ENCODE measurements at places on chromosomes 16 and 17.

GRCh38 chr17:7205561-7205960, 14.1 kb downstream of the DLG4 start:
- DNase-seq = no peak

DNA sequence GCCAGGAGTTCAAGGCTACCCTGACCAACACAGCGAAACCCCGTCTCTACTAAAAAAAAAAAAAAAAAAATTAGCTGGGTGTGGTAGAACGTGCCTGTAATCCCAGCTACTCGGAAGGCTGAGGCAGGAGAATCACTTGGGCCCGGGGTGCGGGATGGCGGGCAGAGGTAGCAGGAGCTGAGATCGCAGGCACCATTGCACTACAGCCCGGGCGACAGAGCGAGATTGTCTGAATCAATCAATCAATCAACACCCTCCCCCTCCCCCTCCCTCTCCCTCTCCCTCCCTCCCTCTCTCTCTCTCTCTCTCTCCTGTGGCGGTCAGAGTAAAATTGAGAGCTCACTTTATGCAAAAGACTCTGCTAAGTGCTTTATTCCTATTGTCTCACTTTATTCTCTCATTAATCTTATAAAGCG, 1.2 kb downstream of the HSDL1 start:
- no peak for DNase-seq

DNA sequence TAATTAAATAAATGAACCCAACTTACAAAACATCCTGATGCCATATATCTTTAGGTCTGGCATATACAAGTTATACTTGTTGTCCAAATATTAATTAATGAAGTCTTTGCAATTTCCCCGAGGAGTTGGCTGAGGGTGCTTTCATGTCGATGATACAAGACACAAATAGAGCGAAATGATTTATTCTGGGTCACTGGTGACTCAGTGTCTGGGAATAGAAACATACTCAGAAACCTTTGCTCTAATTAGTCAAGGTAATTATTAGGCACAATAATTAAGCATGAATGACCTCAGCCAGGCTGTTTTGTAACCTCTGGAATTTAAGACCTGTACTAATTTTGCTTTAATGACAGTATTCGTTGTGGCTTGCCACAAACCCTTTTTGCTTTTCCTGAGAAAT, 37.0 kb upstream of the HAPSTR1 start:
- DNase-seq = no peak

DNA sequence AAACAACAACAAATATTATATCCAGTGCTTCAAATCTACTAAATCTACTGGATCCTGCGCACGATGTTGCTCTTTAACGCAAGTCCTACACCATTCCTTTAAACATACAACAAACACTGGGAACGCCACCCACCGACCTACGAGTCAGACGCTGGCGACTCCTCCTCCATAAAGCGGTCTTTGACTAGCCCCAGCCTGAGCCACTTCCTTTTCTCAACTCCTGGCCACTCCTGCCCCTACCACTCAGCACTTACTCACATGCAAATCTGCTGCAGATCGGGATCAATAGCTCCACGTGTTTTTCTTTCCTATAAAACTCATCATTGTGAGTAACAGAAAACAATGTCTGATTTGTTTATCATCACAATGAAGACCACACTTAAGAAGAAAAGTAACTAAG, 32.8 kb upstream of the MNT start:
- DNase-seq = no peak

DNA sequence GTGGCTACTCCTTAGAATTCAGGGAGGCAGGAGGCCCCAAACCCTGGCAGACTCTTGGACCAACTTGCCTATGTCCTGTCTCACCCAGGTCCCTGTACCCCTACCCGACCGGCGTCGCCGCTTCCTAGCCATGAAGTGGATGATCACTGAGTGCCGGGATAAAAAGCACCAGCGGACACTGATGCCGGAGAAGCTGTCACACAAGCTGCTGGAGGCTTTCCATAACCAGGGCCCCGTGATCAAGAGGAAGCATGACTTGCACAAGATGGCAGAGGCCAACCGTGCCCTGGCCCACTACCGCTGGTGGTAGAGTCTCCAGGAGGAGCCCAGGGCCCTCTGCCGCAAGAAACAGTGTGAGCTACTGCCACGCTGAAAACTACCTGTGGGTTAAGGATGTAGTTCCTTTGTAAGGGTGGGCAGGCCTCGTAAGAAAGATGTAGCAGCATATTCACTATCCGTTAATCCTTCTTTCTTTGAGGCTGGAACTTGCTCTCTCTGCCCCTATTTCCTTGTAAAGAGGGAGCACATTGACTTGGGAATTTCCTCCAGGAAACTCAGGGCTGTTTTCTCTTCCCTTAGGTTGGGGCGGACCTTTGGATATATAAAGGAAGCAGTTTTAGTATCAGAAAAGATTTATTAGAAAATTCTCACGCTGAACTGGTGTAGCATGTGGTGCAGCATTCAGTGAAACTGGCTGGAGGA, 4.1 kb downstream of the MRPS7 start:
- DNase-seq = no peak

- peak; percentile 15 for DNase-seq
Measured at GRCh38 chr17:32882734-32883133, 5.8 kb upstream of the MYO1D start.

- DNase-seq = no peak
Measured at GRCh38 chr16:90020260-90020837, 1.1 kb upstream of the DBNDD1 start.

- DNase-seq = no peak
Measured at GRCh38 chr16:25996052-25996451, 304.3 kb downstream of the HS3ST4 start.

- no peak for DNase-seq
Measured at GRCh38 chr17:37100231-37100630, 151.5 kb downstream of the AATF start.

GRCh38 chr16:3665508-3665907, 11.0 kb downstream of the DNASE1 start:
- no peak for DNase-seq

- peak; percentile 98 for DNase-seq
Measured at GRCh38 chr16:589658-590187, at the start of gene RAB40C. TSS of gene RAB40C (plus strand) at chr16:590066. CDS start at chr16:590292, 226 bp downstream.

DNA sequence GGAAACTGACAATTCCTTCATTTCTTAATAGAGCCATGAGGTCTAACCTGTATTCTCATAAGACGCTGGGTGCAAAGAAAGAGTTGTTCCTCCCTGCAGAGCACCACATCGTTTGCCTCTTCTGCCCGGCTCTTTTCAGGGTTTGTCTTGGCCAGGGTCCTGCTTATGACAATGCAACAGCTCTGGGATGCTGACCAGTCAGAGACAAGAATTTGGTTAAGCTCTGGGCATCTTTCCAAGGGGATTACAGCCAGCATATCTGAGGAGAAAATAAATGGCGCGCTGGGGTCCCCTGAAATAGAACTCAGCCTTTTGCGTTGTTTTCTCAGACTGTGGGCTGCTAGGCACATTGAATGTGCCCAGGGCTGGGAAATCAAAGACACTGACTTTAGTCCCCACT, 128.6 kb downstream of the SHISA6 start:
- DNase-seq = no peak

GRCh38 chr17:4706121-4706520, 2.2 kb upstream of the PELP1 start:
- DNase-seq = no peak

DNA sequence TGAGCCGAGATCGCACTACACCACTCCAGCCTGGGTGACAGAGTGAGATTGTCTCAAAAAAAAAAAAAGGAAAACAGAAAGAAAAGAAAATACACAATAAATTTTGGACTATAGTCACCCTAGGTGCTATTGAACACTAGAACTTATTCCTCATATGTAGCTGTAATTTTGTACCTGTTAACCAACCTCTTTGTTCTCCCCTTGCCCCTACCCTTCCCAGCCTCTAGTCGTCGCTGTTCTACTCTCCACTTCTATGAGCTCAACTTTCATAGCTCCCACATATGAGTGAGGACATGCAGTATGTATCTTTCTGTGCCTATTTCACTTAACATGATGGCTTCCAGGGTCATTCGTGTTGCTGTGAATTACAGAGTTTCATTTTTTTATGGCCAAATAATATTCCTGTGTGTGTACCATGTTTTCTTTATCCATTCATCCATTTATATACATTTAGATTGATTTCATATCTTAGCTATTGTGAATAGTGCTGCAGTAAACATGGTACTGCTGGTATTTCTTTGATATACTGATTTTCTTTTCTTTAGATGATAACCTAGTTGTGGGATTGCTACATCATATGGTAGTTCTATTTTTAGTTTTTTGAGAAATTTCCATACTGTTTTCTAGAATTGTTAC, 28.3 kb downstream of the VPS35L start:
- DNase-seq = no peak

GRCh38 chr16:80573700-80574120, 32.9 kb downstream of the DYNLRB2 start:
- no peak for DNase-seq

DNA sequence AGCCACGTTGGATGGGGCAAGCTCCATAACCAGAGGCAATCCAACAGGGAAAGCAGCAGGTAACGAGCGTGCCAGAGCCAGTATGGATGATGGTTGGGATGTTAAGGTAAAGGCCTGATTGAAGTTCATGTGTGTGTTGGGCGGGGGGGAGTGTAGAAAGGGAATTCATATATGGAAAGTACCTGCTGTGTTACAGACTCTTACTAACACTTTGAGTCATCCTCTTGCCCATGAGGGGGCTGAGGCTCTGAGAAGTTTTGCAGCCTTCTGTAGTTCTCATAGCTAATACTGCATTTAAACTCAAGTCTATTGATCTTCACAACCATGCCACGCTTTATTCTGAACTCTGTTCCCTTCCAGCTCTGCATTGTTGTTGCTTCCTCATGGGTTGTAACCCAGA, 28.5 kb downstream of the SYCE1L start:
- no peak for DNase-seq

- no peak for DNase-seq
Measured at GRCh38 chr17:38343608-38344419, at the start of gene GPR179. TSS of gene GPR179 (minus strand) at chr17:38343956. CDS start at chr17:38343789, 167 bp downstream.

GRCh38 chr17:43945074-43945829, 3.0 kb upstream of the PPY start:
- DNase-seq = no peak

DNA sequence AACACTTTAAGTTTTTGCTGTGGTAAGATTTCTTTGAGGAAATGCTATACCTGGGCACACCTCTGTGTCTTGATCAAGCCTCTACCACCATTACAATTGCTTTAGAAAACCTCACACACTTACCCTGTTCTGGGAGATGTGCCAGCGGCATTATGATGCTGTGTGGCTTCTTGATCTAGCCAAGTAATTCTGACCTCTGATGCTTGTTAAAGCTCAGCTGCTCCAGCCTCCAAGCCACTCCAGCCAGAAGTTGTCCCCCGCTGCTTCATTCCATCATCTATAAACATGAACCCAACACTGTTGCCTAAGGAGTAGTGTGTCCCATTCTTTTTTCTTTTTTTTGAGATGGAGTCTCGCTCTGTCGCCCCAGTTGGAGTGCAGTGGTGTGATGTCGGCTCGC, 60.1 kb downstream of the CYLD start:
- DNase-seq = no peak

DNA sequence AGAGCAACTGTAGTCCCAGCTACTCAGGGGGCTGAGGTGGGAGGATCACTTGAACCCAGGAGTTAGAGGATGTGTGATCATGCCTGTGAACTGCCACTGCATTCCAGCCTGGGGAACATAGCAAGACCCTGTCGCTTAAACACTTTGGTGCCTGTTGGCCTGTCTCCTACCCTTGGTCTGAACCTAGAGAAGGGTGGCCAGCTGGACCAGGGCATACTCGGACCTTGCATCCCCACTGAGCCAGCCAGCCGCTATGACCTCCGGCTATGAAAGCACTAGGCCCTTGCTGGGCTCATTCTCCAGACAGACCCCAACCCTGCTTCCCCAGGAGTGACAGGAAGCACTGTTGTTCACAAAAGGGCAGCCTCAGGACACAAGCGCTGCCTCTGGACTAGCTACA, 4.6 kb downstream of the IFT20 start:
- DNase-seq = no peak

- no peak for DNase-seq
Measured at GRCh38 chr16:12723681-12724080, 80.0 kb downstream of the CPPED1 start.

- no peak for DNase-seq
Measured at GRCh38 chr17:15432807-15433611, 34.4 kb downstream of the CDRT4 start.

DNA sequence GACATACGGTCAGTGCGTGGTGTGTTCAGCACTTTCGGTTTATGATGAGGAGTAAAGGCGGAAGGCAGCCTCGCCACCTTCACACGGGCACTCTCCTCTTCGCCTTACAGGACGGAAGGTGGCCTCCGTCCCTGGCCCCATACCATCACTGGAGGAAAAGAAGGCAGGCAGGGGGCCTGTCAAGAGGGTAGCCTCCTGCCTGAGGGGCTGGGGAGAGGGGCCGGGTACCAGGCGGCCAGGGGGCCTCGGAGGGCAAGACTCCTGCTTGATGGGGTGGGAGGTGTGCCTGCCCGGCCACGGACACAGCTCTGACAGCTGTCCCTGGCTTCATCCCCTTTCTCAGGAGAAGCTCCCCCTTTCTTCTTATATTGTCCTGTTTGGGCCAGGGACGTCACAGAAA, 15.6 kb upstream of the SLC38A8 start:
- DNase-seq = no peak

GRCh38 chr17:49000943-49001342, 3.8 kb downstream of the IGF2BP1 start:
- DNase-seq = no peak

- DNase-seq = no peak
Measured at GRCh38 chr16:78473031-78473699, 373.7 kb downstream of the WWOX start.

GRCh38 chr16:58266336-58266735, 28.5 kb downstream of the PRSS54 start:
- no peak for DNase-seq

DNA sequence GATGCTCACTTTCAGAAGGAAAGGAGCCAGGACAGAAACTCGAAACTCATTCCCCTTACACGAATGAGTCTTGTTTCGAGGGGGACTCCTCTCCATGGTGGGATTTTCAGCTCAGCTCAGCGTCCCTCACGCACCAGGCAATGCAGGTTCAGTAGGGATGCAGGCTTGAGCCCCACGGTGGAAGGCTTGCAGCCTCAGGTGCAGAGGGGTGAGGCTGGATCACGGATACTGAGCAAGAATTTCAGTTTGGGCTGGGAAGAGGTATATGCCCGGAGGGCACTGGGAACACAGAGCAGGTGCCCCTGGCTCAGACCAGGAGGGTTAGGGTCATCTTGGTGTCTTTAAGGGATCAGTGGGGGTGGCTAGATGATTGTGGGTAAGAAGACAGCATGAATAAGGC, 344.9 kb upstream of the TNRC6C start:
- DNase-seq = no peak

GRCh38 chr17:57615836-57616757, 129.0 kb downstream of the CCDC182 start:
- no peak for DNase-seq
